Fibroblast of the aortic adventitia (primary cell): ENCODE measurements at places on chromosomes 7 and 10. TPM values are rescaled to one million over a fixed set of nuclear protein-coding genes. Genes with fewer than 3 reads are reported as not detected.

Gene FFAR4
- not detected in 2 replicates for total RNA-seq

Gene SNX10
- total RNA-seq, result 0.09 and 2.5 TPM in 2 replicates

Gene MRC1
- 0.08 and 0.09 TPM in 2 replicates for total RNA-seq

Gene SYT15
- under 0.01 and 0.41 TPM in 2 replicates for total RNA-seq

Gene VENTX
- total RNA-seq, result not detected in 2 replicates

Gene PLOD3
- 31.3 and 45.5 TPM in 2 replicates for total RNA-seq

Gene GPNMB
- total RNA-seq, result 479 and 525 TPM in 2 replicates

Gene LDB1
- total RNA-seq, result 28.3 and 35.6 TPM in 2 replicates

Gene ACSM6
- total RNA-seq, result not detected in 2 replicates

Gene C10orf95
- not detected in 2 replicates for total RNA-seq

Gene WNT8B
- total RNA-seq, result not detected in 2 replicates

Gene NEUROD6
- not detected in 2 replicates for total RNA-seq

Gene NUTM2B
- total RNA-seq, result 0.09 TPM in 1 of 2 replicates, not detected in the other

Gene RINT1
- 10.2 and 18.1 TPM in 2 replicates for total RNA-seq

Gene ANKIB1
- total RNA-seq, result 75.8 and 118 TPM in 2 replicates

Gene CPVL
- total RNA-seq, result 0.54 and 3.2 TPM in 2 replicates

Gene CELF2
- total RNA-seq, result 21.9 and 42.8 TPM in 2 replicates

Gene ZNF467
- total RNA-seq, result 0.27 and 5.1 TPM in 2 replicates

Gene ACTL6B
- not detected in 2 replicates for total RNA-seq

Gene DKK1
- total RNA-seq, result 51.7 and 123 TPM in 2 replicates

Gene ZNF282
- total RNA-seq, result 15.5 and 31.9 TPM in 2 replicates

Gene EBLN1
- total RNA-seq, result not detected in 2 replicates

Gene PNLIPRP3
- not detected in 2 replicates for total RNA-seq

Gene AP3M1
- total RNA-seq, result 34.8 and 55.8 TPM in 2 replicates

Gene TLL2
- under 0.01 TPM in 2 replicates for total RNA-seq

Gene SPDYE2B
- total RNA-seq, result 0.16 TPM in 1 of 2 replicates, not detected in the other

Gene ITIH2
- 0.09 TPM in 1 of 2 replicates, not detected in the other for total RNA-seq

Gene GPR26
- under 0.01 TPM in 1 of 2 replicates, not detected in the other for total RNA-seq

Gene PRSS37
- total RNA-seq, result not detected in 2 replicates

Gene HOXA6
- not detected in 2 replicates for total RNA-seq

Gene CEP55
- total RNA-seq, result 2.7 and 36.9 TPM in 2 replicates

Gene CPN1
- total RNA-seq, result not detected in 2 replicates

Gene PDK4
- 0.72 and 4.5 TPM in 2 replicates for total RNA-seq

Gene GPER1
- total RNA-seq, result 2.9 and 6.4 TPM in 2 replicates

Gene EMX2
- 0.18 and 1.1 TPM in 2 replicates for total RNA-seq
